ENCODE measurements at places on chromosomes 2 and 18.

DNA sequence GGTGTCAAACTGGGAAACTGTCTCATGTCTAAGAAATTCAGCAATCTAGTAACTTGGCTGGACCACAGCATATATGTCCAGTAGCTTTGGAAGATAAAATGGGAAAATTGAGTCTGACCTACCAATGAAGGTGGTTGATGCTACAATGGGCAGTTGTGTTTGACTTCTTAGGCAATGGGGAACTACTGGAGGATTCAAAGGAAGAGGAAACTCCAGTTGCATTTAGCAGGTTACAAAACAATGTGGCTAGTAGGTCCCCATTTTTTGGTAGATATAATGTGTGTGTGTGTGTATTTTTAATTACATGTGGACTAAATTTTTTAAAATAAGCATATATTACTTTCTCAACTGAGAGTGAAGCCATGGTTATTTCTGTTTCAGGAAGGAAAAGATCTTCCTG lies 427.7 kb downstream of the NBAS start:
- H3K4me3 ChIP-seq: no peak overlapping the region
- peaks cover 3% of the 10 kb centered on the region for H3K36me3 ChIP-seq
- no peak overlapping the region for H3K27ac ChIP-seq
- DNase-seq: no peak

DNA sequence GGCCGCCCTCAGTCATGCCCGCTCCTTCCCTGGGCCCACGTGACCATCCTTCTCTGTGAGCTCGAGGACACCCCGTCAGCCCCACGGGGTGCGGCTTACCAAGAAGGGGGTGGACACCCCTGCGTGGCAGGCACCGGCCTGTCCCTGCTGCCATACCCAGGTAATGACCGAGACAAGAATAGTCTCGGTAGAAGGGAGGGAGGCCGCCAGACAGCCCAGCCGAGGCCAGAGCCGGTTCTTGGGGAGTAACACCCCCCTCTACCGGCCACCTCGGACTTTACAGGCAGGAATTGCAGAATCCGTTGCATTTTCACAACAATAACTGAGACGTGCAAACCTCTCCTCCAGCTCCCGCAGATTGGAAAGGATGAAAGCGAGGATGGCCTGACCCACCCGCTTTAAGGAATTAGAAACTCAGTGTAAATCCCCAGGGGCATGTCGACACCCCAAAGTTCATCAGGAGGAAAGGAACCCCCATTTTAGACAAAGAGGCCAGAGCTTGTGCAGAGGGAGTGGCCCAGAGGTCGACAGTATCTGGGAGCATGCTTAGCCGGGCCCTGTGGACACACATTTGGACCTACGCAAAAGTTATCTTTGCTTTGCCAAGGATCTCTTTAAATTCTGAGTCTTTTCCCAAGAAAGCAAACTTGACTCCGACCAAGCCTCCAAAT lies 60.1 kb upstream of the GLI2 start:
- peaks cover 21% of the 10 kb centered on the region for H3K27me3 ChIP-seq
- peaks cover 4% of the 10 kb centered on the region for H3K4me1 ChIP-seq
- peak; percentile 82 for DNase-seq
- no peak overlapping the region for H3K4me3 ChIP-seq
- no peaks in the 10 kb centered on the region for H3K36me3 ChIP-seq

GRCh38 chr18:75678627-75679026 lies 251.1 kb upstream of the SMIM21 start:
- no peak overlapping the region for H3K27ac ChIP-seq
- no peaks in the 10 kb centered on the region for H3K4me1 ChIP-seq
- peaks cover 5% of the 10 kb centered on the region for H3K27me3 ChIP-seq
- no peak overlapping the region for H3K4me3 ChIP-seq
- H3K36me3 ChIP-seq: no peaks in the 10 kb centered on the region

DNA sequence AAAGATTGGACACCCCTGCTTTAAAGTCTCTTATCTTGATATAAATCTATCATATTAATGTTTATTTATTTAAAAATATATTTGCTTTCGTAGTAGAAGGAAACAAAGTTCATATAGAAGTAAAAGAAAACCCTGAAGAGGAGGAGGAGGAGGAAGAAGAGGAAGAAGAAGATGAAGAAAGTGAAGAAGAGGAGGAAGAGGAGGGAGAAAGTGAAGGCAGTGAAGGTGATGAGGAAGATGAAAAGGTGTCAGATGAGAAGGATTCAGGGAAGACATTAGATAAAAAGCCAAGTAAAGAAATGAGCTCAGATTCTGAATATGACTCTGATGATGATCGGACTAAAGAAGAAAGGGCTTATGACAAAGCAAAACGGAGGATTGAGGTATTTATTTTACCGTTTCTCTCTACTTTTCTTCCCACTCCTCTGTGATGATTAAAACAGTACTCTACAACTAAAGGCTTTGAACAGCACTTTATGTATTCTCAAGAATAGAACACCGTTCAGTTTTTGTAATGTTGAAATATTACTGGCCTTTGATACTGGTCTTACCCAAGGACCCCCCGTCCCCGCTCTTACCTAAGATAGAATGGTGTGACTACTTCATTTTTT lies 39.2 kb downstream of the EIF5B start:
- no peak for DNase-seq
- H3K36me3 ChIP-seq: peaks cover 81% of the 10 kb centered on the region
- H3K4me3 ChIP-seq: no peak overlapping the region
- no peak overlapping the region for H3K27ac ChIP-seq
- peaks cover 23% of the 10 kb centered on the region for H3K4me1 ChIP-seq
- H3K27me3 ChIP-seq: no peaks in the 10 kb centered on the region

- H3K36me3 ChIP-seq: peaks cover 31% of the 10 kb centered on the region
- no peak for DNase-seq
- no peaks in the 10 kb centered on the region for H3K27me3 ChIP-seq
- H3K4me3 ChIP-seq: no peak overlapping the region
Observed at GRCh38 chr2:3403587-3404334, 24.3 kb downstream of the TRAPPC12 start.

- peaks cover 2% of the 10 kb centered on the region for H3K27me3 ChIP-seq
- peaks cover 20% of the 10 kb centered on the region for H3K36me3 ChIP-seq
- DNase-seq: peak; percentile 83
- peak overlapping the region; percentile 94 for H3K4me3 ChIP-seq
- peak overlapping the region; percentile 90 for H3K27ac ChIP-seq
- H3K4me1 ChIP-seq: peaks cover 32% of the 10 kb centered on the region
Observed at GRCh38 chr18:48952287-48953103, 1.7 kb upstream of the SMAD7 start.

DNA sequence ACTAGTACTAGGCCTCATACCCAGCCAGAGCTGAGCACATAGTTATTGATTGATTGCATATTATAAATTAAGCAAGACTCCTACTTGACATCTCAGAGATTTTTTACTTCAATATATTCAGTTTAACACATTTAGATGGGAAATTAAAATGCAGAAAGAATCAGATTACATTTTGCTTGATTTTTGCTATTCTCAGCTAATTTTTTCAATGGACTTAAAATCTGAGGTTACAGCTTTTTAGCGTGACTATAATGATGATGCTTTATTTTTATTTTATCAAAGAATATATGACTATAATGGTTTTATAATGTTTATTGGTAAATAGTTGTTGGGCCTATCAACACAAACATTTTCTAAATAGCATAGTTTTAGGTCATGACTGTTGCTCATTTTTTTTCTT lies 493.0 kb upstream of the CNTNAP5 start:
- H3K4me3 ChIP-seq: no peak overlapping the region
- no peaks in the 10 kb centered on the region for H3K36me3 ChIP-seq
- DNase-seq: no peak
- no peak overlapping the region for H3K27ac ChIP-seq
- no peaks in the 10 kb centered on the region for H3K27me3 ChIP-seq

DNA sequence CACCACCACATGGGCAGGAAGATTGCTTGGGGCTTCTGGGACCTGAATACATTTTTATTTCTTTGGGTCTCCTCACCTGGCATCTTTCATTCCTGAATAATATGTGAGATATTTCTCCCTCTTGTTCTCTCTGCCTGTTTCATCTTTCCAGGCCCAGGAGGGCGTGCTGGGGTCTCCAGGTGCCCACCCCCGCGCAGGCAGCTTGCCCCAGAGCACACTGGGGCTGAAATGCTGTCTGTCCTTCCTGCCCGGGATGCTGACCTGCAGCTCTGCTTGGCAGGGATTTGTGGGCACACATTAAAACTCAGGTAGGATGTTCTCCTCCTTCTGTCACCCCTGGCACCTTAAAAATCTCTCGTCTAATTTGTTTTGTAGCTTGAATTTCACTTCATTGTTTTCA lies 39.7 kb upstream of the TEX51 start:
- no peak overlapping the region for H3K4me3 ChIP-seq
- H3K27ac ChIP-seq: no peak overlapping the region
- no peaks in the 10 kb centered on the region for H3K36me3 ChIP-seq

GRCh38 chr18:32688821-32689220 lies 84.0 kb downstream of the KLHL14 start:
- no peak overlapping the region for H3K27ac ChIP-seq
- no peaks in the 10 kb centered on the region for H3K4me1 ChIP-seq
- no peaks in the 10 kb centered on the region for H3K36me3 ChIP-seq
- no peak for DNase-seq
- no peak overlapping the region for H3K4me3 ChIP-seq

GRCh38 chr2:151363709-151364108 lies 6.3 kb downstream of the TNFAIP6 start:
- no peak overlapping the region for H3K4me3 ChIP-seq
- H3K27ac ChIP-seq: no peak overlapping the region
- H3K27me3 ChIP-seq: peaks cover 9% of the 10 kb centered on the region
- no peak for DNase-seq

DNA sequence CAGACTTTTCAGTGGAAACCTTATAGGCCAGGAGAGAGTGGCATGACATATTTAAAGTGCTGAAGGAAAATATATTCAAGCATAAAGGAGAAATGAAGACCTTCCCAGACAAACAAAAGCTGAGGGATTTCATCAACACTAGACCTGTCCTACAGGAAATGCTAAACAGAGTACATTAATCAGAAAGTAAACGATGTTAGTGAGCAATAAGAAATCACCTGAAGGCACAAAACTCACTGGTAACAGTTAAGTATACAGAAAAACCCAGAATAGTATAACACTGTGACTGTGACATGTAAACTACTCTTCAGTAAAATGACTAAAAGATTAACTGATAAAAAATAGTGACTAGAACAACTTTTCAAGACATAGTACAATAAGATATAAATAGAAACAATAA lies 87.4 kb downstream of the ATP8B1 start:
- H3K4me1 ChIP-seq: no peaks in the 10 kb centered on the region
- DNase-seq: no peak
- no peak overlapping the region for H3K27ac ChIP-seq

- no peak for DNase-seq
- no peak overlapping the region for H3K27ac ChIP-seq
- H3K4me3 ChIP-seq: no peak overlapping the region
Observed at GRCh38 chr2:107721178-107721577, 105.5 kb upstream of the RGPD4 start.

GRCh38 chr2:191025135-191025534 lies 11.2 kb upstream of the STAT1 start:
- H3K36me3 ChIP-seq: peaks cover 38% of the 10 kb centered on the region
- DNase-seq: peak; percentile 54
- peaks cover 1% of the 10 kb centered on the region for H3K27me3 ChIP-seq
- peak overlapping the region; percentile 32 for H3K4me3 ChIP-seq
- peak overlapping the region; percentile 63 for H3K27ac ChIP-seq

DNA sequence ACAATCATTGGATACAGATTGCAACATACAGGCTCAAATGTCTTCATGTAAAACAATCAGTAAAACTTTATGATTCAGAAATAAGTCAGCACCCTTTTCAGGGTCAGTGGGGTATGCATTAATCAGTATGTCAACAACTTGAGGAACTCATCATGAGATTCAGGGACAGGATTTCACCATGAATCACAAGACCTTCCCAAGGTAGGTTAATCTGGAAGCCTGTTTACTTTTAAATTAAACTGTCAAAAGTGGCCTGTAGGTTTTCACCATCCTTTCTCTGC lies 104.8 kb downstream of the SP100 start:
- H3K36me3 ChIP-seq: peaks cover 72% of the 10 kb centered on the region
- DNase-seq: no peak
- no peak overlapping the region for H3K27ac ChIP-seq
- H3K27me3 ChIP-seq: no peaks in the 10 kb centered on the region
- H3K4me1 ChIP-seq: no peaks in the 10 kb centered on the region

GRCh38 chr2:226114436-226114835 lies 685.2 kb downstream of the IRS1 start:
- DNase-seq: no peak
- no peaks in the 10 kb centered on the region for H3K27me3 ChIP-seq
- no peak overlapping the region for H3K27ac ChIP-seq
- H3K36me3 ChIP-seq: no peaks in the 10 kb centered on the region

GRCh38 chr2:129229830-129230441 lies 749.5 kb upstream of the RAB6C start:
- no peaks in the 10 kb centered on the region for H3K36me3 ChIP-seq
- no peak overlapping the region for H3K4me3 ChIP-seq
- H3K27me3 ChIP-seq: no peaks in the 10 kb centered on the region
- no peak overlapping the region for H3K27ac ChIP-seq
- no peaks in the 10 kb centered on the region for H3K4me1 ChIP-seq
- no peak for DNase-seq

GRCh38 chr2:199457147-199458008 lies at the start of gene SATB2:
SATB2 (minus strand) TSS chr2:199457939; CDS start chr2:199456037, 1,902 bp downstream.
- peaks cover 13% of the 10 kb centered on the region for H3K4me1 ChIP-seq
- H3K27ac ChIP-seq: peak within 1 kb of the TSS; percentile 48
- peaks cover 2% of the 10 kb centered on the region for H3K36me3 ChIP-seq
- H3K4me3 ChIP-seq: peak within 1 kb of the TSS; percentile 66
- peak; percentile 68 for DNase-seq
- H3K27me3 ChIP-seq: peaks cover 60% of the 10 kb centered on the region

GRCh38 chr2:239706367-239706766 lies 305.5 kb upstream of the HDAC4 start:
- no peaks in the 10 kb centered on the region for H3K4me1 ChIP-seq
- no peak for DNase-seq
- no peak overlapping the region for H3K4me3 ChIP-seq
- no peaks in the 10 kb centered on the region for H3K36me3 ChIP-seq
- H3K27me3 ChIP-seq: peaks cover 7% of the 10 kb centered on the region
- H3K27ac ChIP-seq: no peak overlapping the region

DNA sequence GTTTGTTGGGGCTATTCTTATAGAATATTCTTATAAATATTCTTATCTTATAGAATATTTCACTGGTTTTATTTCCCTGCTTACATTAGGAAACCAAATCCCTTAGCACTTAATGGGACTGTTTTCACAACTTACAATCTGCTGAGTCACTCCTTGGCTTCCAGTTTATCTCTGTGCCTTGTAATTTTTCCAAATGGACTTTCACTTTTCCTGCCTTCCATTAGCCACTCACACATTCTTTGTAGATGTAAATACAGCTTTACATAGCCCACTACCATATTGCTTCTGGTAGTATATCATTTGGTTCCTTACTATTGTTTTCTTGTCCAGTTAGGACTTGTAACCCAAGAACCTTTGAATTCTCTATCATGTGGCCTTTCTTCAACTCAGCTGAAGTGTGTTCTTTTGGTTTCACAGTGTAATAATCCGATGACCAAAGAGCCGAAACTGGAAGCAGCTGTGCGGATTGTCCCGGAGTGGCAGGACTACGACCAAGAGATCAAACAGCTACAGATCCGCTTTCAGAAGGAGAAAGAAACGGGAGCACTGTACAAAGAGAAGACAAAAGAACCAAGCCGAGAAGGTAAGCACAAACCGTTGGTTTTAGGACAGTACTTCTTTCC lies 96.1 kb downstream of the UGGT1 start:
- peak overlapping the region; percentile 29 for H3K27ac ChIP-seq
- no peak overlapping the region for H3K4me3 ChIP-seq
- no peak for DNase-seq
- no peaks in the 10 kb centered on the region for H3K27me3 ChIP-seq

GRCh38 chr2:53334610-53335009 lies 433.0 kb upstream of the CHAC2 start:
- no peaks in the 10 kb centered on the region for H3K4me1 ChIP-seq
- H3K4me3 ChIP-seq: no peak overlapping the region
- no peaks in the 10 kb centered on the region for H3K27me3 ChIP-seq
- DNase-seq: no peak
